ENCODE measurements at places on chromosomes 11 and 22. TPM values are rescaled to one million over a fixed set of nuclear protein-coding genes. Genes with fewer than 3 reads are reported as not detected.

P2RX3 gene
- not detected for total RNA-seq

DNA sequence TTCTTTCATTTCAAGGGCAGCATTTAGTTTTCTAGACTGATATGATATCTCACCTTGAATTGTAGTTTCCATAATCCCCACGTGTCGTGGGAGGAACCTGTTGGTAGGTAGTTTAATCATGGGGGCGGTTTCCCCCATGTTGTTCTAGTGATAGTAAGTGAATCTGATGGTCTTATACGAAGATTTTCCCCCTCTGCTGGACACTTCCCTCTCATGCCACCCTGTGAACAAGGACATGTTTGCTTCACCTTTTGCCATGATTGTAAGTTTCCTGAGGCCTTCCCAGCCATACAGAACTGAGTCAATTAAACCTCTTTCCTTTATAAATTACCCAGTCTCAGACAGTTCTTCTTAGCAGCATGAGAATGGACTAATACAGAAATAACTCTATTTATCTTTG is 851.1 kb upstream of the FAT3 start:
- no peak for ATAC-seq

- no peak for ATAC-seq
Measured at GRCh38 chr11:3707176-3707575, 36.0 kb upstream of the CHRNA10 start.

NLRX1 gene
- 10.3 TPM for total RNA-seq

CRYBA4 gene
- 1.2 TPM for total RNA-seq

Data from activated T-helper 17 cell treated with anti-CD3 and anti-CD28 coated beads, Interleukin-2, amount 50 U/mL, for 72 hours (primary cell).